A549 (cell line): ENCODE measurements at places on chromosomes 2 and 18.
A peak's percentile ranks its signal among the peaks of the same experiment; 100 is the strongest.

DNA sequence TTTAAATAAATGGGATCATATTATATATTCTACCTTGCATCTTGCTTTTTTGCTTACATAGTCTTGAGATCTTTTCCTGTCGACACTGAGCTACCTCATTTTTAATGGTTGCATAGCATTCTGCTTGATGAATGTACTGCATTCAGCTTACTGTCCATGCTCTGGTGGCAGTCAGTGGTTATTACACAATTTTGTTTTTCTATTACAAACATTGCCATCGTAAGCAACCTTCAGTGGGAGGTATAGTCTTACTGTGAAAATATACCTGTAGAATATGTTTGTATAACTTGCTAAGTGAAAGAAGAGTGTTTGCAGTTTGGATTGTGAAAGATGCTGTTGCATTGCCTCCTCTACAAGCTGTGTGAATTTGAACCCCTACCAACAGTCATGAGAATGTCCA is 43.4 kb downstream of the UBXN4 start:
- DNase-seq = no peak

- DNase-seq = no peak
Measured at GRCh38 chr18:61982475-61982874, 89.7 kb upstream of the RNF152 start.

GRCh38 chr2:201574766-201575165 is 68.5 kb downstream of the TMEM237 start:
- DNase-seq = no peak

DNA sequence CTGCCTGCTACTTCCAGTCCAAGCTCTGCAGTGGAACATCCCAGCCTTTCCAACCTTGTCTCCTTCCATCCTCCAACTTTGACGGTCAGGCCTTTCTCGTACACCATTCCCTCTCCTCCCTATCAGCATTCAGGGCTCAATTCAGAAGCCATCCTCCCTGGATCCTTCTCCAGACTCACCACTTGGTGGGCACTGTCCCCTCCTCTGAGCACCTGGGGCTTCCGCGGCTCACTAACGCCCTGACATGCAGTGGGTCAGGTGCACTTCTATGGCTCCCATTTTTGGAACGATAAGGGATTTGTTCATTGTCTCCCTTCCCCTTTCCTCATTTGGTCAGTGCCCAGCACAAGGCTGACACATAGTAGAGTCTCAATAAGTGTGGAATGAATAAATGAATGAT is 56.7 kb downstream of the TNS1 start:
- no peak for DNase-seq

GRCh38 chr2:10619643-10620042 is 70.1 kb downstream of the NOL10 start:
- no peak for DNase-seq

GRCh38 chr2:135637456-135638087 is 104.1 kb upstream of the UBXN4 start:
- DNase-seq = no peak

GRCh38 chr2:64609227-64609941 is 44.3 kb downstream of the SERTAD2 start:
- peak; percentile 88 for DNase-seq

- no peak for DNase-seq
Measured at GRCh38 chr2:111155610-111156009, 34.9 kb downstream of the BCL2L11 start.

DNA sequence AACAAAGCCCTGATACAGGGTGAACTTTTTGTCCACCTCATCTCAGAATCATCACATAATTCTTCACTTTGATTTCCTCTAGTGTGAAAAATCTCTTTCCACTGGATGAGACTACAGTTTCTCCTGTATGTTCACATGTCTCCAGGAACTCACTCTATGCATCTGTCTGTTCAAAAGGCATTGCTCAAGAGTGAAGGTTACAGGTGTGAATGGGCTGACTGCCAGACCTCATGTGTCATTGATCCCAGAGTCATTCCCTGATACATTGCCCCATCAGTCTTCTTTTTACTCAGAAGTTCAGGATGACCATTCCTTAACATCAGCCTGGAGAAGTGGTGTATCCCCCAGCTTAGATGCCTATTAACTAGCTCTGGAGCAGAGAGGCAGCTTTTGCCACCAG is 4.4 kb upstream of the DSC3 start:
- DNase-seq = no peak

GRCh38 chr2:224882291-224883171 is 159.7 kb downstream of the DOCK10 start:
- peak; percentile 31 for DNase-seq

- no peak for DNase-seq
Measured at GRCh38 chr2:180478883-180479282, 471.8 kb upstream of the CWC22 start.

GRCh38 chr2:223585666-223586065 is 16.5 kb downstream of the SCG2 start:
- peak; percentile 61 for DNase-seq

DNA sequence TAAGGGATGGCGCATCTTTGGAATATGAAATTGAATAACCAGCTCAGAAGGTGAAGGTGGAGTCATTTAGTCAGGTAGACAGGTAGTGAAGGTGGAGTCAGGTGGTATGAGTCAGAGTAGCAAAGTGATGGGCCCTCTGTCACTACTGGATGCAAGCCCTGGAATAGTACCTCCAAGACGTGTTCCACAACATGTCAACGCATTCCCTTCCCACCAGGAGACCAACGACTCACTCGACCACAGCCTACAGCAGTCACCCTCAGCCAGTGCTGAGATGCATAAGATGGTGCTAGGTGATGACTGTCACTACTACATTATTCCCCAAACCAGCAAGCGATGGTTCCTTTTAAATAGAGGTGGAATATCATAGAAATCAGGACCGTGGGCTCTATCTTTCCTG is 6.8 kb downstream of the CPLX4 start:
- no peak for DNase-seq

- no peak for DNase-seq
Measured at GRCh38 chr2:224025874-224026273, 13.2 kb downstream of the SERPINE2 start.

GRCh38 chr18:67597759-67598158 is 81.2 kb upstream of the DSEL start:
- no peak for DNase-seq

DNA sequence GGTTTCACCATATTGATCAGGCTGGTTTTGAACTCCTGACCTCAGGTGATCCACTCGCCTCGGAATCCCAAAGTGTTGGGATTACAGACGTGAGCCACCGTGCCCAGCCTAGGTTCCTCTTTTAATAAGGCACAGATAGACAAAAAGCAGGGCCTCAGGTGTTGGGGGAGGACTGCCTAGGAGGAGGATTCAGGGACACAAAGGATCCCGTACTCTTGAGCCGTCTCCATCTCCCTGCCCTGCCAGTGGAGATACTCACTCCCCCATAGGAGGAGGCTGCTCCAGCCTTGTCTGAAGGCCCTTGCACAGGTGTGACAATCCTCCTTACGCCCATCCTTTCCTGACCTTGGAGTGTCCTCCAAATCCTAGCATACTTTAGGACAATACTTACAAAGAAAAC is 32.0 kb upstream of the TFCP2L1 start:
- no peak for DNase-seq

DNA sequence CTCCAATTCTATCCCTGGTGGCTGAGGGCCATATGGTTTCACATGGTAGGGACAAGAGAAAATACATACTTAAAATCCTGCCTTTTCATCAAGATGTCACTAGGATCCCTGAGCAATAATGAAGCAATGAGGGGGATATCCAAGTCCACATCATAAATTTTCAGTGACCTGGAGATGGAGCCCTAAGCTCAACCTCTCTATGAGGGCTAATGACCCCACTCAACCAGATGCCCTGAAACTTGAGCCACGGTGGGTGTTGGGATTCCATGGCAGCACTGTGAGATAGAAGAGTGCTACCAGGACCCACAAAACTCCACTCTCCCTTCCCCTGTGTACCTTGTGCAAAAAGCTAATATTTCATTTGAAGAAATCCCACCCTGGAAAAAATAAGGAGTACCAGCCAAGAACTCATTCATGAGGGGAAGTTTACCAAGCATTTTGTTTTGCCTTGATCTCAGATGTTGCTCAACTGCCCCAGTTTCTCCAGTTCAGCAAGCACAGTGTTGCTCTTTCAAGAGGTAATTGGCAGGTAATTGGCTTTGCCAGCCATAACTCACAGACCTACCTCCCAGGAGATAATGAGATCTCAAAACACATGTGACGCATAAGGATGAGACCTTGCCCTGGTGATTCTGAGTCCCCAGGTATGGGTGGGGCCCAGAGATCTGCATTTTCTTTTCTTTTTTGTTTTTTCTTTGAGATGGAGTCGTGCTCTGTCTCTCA is 51.0 kb upstream of the TTC39C start:
- peak; percentile 12 for DNase-seq

DNA sequence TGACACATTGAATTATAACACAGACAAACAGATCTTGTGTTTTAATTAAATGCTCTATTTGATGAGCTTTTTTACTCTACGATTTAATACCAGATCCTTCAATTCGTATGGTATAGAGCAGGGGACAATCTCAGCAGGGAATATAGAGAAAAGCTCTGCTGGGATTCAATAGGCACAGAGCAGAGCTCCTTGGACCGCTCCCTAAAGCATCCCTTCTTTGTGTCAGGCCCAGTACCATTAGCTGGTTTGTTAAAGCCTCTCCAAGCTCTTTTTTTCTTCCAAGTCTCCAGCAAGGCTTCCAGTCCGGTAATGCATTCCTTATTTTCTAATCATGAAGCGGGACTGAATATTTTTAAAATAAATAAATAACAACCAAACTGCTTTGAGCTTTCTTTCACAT is 466.0 kb downstream of the NR4A2 start:
- no peak for DNase-seq
